ENCODE measurements at places on chromosomes 5 and 9.

DNA sequence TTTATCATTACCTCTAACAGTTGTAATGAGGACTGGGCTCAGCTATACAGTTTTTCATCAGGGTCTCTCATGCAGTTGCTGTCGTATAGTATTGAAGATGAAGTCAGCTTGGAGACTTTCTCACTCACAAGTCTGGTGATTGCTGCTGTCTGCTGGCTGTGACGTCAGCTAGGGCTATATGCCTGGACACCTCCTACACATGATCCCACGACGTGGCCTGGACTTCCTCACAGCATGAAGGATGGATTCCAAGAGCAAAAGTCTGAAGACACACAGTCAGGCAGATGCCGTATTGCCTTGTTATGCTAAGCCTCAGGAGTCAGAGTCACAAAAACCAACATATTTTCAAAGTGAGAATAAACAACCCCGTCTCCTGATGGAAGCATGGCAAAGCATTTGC, 193.3 kb downstream of the LURAP1L start:
- DNase-seq = no peak

DNA sequence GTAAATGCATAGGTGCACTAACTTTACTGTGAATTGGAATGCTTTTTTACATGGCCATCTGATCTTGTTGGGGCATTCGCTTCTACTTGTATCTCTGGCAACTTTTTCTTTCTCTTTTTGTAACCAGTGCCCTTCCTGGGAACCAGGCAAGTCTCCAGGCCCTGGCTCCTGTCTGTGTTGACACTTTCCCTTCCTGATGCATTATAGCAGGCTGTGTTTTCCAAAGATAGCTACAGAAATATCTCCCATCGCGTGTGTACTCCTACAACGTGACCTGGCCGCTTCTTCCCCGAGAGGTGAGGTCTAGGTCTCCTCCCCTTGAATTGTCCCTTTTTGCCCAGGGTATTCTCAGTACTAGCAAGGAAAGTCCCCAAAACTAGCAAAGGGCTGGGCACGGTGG, 81.1 kb upstream of the SPIN1 start:
- DNase-seq = no peak

DNA sequence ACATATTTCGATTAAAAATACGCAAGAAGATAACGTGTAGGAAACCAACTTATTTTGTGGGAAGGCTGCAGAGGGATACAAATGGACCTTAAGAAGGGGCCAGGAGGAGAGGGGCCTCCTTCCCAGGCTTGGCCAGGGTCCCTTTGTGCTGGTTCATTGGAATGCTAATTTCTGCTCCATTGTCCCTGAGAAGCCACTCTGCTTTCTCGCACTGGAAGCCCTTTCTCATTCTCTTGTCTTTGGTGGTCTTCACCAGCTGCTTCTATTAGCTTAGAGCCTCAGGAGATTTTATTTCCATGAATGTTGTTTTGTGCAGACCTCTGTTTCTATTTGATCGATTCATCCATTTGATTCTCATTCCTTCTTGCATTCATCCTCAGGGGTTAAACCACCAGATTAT, 325.4 kb downstream of the TMEM38B start:
- DNase-seq = no peak

DNA sequence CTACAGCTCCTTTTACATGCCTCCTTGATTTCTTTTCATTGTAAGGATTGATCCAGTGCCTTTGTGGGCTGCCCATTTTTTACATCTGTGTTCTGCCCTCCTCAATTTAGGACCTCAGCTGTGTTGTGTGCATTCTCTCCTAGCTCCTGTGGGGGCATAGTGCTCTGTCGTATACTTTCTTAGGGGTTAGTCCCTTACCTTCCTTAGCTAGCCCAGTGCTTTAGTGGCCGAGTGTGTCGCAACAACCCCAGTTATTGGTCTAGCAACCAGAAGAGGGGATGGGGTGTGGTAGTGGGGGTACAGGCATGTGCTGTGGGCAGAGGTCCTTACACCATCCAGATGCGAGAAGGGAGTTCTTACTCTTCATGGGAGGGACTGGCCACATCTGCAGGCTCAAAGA, 12.1 kb downstream of the MTRR start:
- no peak for DNase-seq

- DNase-seq = no peak
Observed at GRCh38 chr9:96519787-96520186, 69.8 kb downstream of the HABP4 start.

- DNase-seq = no peak
Observed at GRCh38 chr5:135326296-135327254, 72.5 kb downstream of the MACROH2A1 start.

DNA sequence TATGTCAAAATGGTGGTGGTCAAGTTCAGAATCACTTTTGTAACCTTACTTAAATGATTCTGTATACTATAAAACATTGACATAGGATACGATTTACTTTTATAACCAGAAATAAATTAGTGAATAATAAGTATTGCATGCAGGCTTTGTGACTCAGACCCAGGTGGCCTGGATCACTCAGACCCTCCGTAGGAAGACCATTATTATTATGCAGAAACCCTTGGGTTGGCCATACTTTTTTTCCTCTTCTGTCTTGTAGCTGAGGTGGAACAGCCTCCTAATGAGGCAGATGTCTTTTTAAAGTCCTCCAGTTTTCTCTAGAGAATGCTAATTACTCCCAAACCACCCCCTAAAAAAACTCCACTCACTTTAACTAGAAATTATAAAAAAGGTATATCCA, 121.9 kb downstream of the LPAR1 start:
- DNase-seq = no peak

DNA sequence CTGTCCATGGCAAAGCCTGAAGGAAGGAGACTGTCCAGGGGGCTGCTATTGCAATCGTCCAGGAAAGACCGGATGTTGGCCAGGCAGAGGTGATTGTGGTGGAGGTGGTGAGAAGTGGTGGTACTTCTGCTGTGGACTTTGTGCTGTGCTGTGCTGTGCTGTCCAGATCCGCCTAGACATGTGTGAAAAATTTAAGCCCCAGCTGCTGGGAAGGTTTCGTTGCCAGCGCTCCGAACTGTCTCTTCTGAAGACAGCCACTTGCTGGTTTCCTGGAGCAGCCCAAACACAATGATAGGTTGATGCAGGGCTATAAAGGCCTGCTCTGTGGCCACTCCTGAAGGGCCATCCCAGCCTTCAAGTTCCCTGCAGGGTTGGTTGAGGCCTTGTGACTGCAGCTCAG, 223.0 kb upstream of the MPDZ start:
- DNase-seq = no peak

DNA sequence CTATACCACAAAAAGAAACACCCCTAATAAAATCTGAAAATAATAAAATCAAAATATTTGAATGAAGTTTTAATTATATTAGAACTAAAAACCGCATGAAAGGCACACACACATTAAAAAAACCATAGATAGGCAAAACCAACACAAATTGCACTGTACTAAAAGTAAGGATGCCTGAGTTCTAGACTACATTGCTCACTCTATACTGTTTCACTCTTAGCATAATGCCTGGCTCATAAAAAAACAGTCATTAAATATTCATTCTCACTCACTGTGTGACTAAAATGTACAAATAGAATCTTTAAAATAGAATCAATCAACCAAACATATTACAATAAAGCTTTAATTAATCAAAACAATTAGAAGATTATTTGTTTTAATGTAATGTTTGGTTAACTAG, 41.7 kb downstream of the CETN3 start:
- no peak for DNase-seq

All from lower lobe of right lung (tissue), 2 donors.